D341Med (cell line): ENCODE measurements at places on chromosomes 11 and 22.

DNA sequence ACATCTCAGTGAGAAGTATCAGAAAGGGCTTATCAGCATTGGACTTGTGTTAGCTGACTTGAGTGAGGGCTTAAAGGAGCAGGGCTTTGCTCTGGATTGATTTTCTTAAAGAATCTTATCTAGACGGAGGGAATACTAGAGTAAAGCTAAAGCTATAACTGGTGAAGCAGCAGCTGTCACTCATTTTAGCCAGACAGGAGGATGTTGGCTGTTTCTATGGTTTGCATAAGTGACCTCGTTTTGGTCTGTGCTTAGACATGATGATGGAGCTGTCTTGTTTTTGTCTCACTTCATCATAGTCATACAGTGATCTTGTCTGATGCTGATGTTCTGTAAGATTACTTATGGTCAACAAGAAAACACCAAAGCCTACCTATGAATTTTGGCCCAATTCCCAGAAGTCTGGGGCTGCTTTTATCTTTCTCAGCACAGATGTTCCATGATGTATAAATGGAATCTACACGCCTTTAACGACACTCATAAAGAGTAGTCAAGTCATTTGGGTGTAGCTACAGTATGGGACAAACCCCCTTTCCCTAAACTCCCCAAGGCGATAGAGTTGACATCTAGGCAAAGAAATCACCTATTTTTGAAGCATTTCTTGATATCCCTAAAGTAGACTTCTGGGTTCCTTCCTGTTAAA, 77.5 kb upstream of the UCP3 start:
- no peak for DNase-seq

- DNase-seq, result no peak
These were observed 5.5 kb downstream of the FOLR3 start for GRCh38 chr11:72141066-72141465.

DNA sequence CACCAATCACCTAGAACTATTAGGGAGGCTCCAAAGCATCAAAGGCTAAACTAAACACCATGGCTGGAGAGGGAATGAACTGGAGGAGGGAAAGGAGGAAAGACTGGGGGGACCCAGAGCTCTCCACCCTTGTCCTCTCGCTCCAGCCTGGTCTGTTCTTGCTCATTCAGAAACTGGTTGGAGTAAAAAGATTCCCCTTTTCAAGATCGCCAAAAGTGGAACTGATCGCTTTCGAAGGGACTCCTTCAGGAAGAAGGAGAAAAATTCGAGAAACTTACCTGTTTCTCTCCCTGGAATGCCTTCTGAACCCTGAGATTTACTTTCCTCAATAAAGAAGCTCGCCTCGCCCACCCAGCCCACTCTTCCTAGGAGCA, 46.9 kb downstream of the OR4D9 start:
- no peak for DNase-seq

- no peak for DNase-seq
These were observed 79.5 kb downstream of the TIMP3 start for GRCh38 chr22:32880893-32881596.

DNA sequence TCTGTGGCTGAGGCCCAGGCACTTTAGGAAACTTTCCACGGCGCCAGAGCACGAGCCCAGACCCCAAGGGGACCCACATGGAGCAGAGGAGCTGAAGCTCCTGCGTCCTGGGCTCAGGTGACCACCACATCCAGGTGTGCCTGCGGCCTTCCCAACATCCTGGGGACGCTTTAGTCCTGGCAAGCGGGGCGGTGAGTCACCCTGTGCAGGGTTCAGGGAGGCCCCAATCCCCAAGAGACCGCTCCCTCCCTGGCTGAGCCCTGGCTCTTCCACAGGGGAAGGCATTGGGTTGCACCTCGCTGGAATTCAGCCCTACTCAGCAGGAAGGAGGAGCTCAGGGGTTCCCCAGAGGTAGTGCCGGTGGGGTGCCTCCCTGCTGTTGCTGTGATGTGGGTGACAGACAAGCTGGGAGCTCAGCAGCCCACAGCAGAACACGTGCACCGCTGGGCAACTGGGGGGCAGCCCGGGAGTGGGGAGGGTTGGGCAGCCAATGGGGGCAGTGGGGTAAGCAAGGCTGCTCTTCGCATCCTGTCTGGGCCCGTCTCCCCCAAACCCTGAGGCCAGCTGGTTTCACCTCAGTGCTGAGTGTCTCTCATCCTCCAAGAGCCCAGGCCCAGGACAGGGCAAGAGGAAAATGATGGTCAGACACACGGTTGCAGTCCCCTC, 802.8 kb downstream of the BRD1 start:
- no peak for DNase-seq

- DNase-seq, result no peak
These were observed 77.1 kb upstream of the GNAZ start for GRCh38 chr22:22993184-22993583.

DNA sequence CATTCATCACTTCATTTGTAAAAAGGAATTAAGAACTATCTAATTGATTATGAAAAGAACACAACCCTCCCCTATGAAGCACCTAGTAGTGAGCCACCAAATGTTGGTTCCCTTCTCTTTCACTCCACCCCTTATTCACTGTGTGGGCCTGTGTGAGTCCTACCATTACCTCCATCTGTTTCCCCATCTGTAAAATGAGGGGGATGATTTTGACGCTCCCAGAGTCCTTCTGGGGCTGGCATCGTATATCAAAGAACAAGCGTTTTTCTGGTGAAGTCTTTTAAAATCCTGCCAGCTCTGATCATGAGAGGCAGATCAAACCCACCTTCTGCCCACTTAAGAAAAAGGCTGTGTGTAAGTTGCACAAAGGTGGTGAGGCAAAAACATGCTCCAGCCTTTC, 96.6 kb upstream of the SEZ6L start:
- no peak for DNase-seq

GRCh38 chr11:11499300-11499699, 122.5 kb downstream of the GALNT18 start:
- no peak for DNase-seq

DNA sequence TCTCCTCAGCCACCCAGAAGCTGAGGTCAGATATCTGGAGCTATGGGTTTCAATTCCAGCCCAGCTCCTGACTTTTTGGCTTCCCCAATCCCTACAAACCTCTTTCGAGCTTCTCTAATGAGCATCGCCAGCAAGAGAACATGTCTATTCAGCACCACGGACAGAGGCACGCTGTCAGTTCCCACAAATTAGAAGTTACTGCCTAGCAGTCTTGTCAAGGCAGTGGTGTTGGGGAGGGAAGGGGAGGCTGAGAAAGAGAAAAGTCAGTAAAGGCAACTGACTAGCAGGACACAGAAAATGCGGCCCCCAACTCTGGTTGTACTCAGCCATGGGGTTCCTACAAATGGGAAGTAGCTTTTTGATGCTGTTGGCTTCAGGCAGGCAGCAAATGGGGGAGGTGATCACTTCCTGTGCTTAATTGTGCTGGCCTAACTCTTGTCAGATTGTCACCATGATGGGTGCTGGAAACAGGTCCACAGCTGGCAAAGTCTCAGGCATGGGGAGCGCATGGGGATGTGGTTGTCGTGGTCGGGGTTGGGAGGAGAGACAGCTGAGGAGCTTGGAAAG, 205.9 kb downstream of the ST3GAL4 start:
- DNase-seq, result no peak

DNA sequence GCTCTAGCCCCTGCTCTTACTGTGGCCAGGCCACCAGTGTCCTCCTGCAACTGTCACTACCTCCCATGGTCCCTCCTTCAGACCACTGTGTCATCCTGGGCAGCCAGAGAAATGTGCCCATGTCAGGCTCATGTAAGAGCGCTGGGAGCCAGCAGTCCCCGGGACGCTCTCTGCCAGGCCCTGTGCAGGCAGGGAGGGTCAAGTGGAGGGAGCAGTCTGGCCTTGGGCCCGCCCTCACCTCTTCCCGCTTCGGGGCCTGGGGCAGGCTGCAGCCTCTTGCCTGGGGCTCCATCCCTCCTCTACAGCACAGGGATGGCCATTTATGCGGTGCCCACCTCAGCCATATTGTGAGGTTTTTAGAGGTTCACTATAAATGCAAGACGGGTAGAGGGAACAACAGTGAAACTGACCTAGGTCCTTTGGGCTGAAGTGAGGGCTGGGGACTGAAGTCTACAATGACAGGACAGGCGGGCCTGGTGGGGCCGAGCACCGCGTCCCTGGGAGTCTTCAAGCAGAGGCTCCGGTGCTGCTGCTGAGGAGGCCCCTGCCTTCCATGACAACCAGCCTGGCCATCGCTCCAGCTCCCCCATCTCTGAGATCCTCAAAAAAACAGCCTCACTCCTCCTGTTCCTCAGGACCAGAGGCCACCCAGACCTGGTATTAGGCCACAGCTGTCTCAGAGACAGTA, 54.9 kb upstream of the TTLL12 start:
- DNase-seq, result no peak

DNA sequence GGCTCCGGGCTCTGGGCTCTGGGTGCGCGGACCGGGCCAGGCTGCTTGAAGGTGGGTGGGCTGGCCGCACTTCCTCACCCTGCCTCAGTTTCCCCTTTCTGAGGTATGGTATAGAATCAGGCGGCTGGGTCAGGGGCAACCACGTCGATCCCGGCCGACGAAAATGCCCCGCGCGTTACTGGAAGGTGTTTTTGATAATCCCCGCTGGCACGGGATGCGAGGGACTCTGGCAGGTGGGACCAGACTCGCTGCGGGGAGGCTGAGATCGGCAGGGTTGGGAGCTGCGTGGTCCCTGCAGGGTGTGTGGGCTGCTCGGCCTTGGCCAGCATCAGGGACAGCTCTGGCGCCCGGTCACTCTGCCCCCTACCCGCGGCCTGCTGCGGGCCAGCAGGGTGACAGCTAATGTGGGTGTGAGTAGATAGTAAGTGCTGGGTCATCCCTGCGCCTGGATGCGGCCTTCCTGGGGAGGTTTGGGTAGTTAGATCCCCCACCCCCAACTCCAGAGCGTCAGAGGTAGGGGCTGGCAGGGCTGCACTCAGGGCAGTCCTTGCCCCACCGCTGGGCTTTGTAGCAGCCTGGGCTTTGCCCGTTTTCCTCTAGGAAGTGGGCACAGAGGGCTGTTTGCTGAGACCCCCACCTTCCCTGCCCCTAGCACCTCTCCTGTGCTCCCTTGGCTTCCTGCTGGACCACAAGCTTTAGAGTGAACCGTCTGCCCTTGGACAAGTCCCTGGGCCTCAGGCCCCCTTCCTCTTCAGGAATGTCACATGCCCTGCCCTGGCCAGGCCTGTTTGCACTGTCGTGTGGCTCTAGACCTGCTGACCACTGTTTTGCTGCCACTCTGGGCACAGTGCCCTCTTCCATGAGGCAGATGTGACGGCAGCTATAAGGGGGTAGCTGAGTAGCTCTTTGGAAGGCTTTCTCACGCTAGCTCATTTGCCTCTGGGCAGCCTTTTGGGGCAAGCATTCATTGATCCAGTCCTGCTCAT, 579 bp downstream of the TANGO2 start:
- DNase-seq, result no peak

DNA sequence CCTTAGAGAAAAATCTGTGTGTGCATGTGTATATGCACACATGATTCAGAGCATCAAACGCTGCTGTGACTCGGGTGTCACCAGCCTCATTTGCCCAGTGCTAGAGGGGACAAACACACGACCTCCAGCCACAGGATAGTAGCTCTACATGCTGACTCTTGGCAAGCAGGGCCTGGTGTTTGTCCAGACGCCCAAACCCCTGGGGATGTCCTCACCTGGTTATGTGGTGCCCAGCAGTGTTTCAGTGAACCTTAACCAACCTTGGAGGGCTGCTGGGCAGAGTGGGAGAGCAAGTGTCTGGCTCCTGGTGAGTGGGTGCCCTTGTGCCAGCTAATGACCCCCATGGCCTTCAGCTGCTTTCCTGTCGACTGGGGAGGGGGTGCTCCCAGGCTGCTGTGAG, 26.7 kb downstream of the IGLL1 start:
- DNase-seq, result peak; percentile 6

- DNase-seq, result no peak
These were observed 26.8 kb upstream of the MGAT3 start for GRCh38 chr22:39429916-39430575.

GRCh38 chr22:40312050-40312449, 34.2 kb upstream of the ADSL start:
- DNase-seq, result peak; percentile 82

DNA sequence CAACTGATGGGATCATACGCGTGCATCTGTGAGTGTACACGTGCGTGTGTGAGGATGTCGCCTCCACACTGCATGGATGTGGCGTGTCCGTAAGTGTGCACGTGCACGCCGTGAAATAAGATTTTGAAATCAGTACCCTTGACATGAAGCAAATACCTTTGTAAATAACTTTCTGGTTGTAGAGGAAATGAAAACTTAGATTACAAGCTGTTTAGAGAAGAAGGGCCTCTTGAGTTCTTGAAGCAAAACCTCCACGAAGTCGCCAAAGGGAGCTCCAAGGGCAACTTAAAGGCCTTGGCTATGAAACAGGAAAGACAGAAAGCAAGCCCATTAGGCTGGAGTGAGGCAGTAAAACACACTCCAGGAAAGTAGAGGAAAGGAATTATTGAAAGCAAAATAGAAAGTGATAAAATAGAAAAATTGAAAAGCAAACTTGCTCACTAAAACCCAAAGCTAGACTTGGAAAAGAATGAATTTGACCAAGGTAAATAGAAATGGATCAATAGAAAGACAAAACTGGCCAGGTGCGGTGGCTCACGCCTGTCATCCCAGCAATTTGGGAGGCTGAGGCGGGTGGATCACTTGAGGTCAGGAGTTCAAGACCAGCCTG, 29.7 kb upstream of the TOLLIP start:
- DNase-seq, result no peak

DNA sequence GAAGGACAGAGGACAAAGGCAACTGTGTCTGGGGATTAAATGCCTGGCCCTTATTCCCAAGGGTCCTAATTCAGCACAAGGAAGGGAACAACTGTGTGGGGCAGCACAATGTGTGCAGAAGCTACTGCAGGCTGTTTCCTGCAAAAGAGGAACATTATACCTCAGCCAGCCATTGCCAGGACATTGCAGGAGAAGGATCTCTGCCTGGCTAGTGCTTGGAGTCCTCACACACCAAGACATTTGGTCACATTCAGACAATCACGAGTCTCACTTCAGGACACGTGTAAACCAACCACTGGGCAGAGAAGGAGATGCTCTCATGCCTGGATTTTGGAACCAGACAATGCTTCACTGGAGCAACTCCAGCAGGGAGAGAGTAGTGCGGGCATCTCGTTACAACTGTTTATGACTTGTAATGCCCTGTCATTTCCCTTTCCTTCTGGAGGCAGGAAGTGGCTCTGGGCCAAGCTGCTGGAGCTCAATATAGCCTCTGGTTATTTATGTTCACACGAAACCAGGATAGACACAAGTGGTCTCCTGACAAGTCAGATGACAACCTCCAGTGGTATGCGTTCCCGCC, 23.9 kb upstream of the ZC3H12C start:
- no peak for DNase-seq

- no peak for DNase-seq
These were observed 16.8 kb downstream of the MUC2 start for GRCh38 chr11:1091332-1092083.

- DNase-seq, result no peak
These were observed 30.6 kb downstream of the SC5D start for GRCh38 chr11:121323046-121323607.
